ENCODE measurements at places on chromosomes 5 and 9. TPM values are rescaled to one million over a fixed set of nuclear protein-coding genes. Genes with fewer than 3 reads are reported as not detected.

GRCh38 chr5:4384649-4385048 lies 755.5 kb upstream of the ADAMTS16 start:
- DNase-seq, result no peak
- H3K27ac ChIP-seq, result no peak overlapping the region
- H3K27me3 ChIP-seq, result no peaks in the 10 kb centered on the region
- no peak overlapping the region for H3K4me3 ChIP-seq
- H3K4me1 ChIP-seq, result no peaks in the 10 kb centered on the region

The DRD1 gene
- total RNA-seq, result not detected

The CCL19 gene
- total RNA-seq, result not detected

The C5 gene
- total RNA-seq, result 7.6 TPM

Measured in stomach (tissue), 19 donors.